Stimulated activated CD8-positive, alpha-beta memory T cell treated with anti-CD3 and anti-CD28 coated beads, Interleukin-15, amount 100 ng/mL, for 1 hour (primary cell): ENCODE measurements at places on chromosomes 1 and 21.

DNA sequence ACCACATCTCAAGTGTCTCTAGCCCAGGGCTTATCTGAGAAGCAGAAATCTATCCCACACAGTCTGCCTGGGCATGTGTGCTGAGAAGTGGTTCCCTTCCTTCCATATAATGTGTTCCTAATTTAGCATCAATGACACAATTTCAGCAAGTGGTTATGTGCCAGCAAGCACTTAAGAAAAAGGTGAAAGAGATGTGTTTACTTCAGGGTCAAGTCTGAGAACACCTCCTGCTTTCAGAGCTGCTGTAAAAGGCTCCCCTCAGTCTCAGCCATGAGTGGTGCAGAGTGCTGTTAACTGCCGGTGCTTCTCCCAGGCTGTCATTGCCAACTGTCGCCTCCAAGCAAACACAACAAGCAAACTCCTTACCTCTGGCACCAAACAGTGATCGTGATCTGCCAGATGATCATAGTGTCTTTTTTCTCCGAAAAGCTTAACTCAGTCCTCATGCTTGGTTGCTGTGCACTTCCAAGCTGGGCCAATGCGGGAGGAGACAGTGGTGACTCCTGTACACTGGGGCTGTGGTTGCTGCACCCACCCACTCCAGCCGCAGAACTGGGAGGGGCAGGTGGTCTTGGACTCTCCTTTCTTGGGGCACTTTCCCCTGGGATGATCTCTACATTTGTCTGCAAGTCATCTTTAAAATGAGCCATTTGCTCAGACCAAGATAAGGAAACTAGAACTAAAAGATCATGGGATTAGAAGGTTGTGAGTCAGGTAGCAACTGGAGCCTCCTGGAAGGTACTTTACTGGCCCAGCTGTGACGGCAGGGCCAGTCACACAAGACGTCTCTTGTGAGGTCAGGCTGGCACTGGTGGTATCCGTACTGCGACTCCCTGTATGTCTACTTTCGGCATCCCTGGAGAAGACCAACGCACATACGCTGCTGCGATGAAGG lies 32.4 kb downstream of the ATP1A1 start:
- no peak for DNase-seq

- peak; percentile 70 for DNase-seq
Measured at GRCh38 chr1:160830321-160831153, 32.1 kb downstream of the CD244 start.

DNA sequence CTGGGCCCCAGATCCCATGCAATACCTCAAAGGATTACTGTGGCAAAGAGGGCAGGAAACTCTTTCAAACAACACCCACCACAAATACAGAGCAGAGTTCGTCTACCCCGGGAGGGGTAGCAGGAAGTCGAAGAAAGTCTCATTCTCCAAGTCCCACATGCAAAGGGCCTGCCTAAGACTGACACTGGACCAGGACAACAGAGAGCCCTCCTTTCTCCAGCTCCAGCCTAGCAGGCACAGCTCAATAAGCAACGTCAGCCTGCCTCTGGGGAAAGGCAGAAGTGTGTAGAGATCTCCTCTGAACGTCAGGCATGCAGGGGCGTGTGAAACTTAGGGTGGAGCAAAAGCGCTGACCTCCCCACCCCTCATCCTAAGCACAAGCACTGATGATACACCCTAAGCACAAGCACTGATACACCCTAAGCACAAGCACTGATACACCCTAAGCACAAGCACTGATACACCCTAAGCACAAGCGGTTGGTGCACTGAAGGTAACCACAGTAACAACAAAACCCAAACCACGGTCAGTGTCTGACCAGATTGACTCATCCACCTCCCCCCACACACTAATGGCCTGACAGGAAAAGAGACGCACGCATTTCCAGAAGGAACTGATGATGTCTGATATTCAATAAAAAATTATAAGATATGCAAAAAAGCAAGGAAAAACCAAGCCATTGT lies 1.3 kb downstream of the KRTAP12-3 start:
- DNase-seq, result no peak

GRCh38 chr1:20660847-20661206 lies 342 bp downstream of the DDOST start:
- DNase-seq, result no peak
